ENCODE measurements at places on chromosomes 6 and 20.
A peak's percentile ranks its signal among the peaks of the same experiment; 100 is the strongest.

DNA sequence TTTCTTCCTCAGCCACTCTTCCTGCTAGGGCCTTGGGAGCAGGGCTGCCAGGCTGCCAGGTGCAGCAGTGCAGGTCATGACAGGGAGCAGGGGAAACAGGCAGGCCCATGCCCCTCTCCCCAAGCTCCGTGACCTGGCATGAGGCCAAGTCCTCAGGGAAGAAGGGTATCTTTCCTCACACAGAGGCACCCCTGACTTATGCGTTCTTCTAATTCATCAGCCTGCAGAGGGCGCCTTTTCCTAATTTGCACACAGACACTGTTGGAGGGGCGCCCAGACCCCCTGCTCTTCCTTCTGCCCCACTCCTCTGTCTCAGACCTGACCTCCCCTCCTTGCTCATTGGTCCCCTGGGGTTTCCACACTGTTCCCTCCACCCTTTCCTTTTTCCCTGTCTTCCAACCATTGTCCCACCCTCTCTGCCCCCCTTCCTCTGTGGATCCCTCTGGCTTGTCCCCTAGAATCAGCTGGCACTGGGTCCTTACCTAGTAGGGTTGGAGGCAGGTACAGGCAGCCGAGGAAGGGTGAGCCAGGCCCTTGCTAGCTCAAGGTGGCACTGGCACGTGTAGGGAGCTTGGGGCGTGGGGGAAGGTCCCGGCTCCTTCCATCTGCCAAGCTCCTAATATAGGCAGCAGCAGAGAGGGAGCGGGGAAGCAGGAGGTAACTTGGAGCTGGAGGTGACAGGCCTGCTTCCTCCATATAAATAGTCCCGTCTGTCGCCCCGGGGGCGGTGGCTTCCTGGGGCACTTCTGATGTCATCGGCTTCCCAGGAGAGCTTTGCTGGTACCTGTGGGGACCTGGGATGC is 154.9 kb upstream of the MLN start:
- DNase-seq: peak; percentile 26

DNA sequence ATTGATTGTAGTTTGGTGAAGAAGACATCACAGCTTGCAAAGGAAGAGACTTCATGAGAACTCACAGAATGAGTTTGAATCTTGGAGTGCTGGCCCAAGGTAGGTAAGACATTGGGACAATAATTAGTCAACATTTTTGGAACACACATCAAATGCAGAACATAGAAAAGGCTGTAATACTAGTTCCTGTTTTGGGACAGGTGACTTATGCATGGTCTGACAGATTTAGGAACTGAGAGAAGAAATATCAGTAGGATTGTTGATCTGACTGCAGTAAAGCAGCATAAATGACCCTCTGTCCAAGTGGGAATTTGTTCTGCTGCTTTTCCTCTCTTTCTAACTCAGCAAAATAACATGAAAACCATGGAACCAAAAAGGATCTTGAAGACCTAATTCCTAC is 102.3 kb upstream of the MAP3K7 start:
- DNase-seq: no peak

DNA sequence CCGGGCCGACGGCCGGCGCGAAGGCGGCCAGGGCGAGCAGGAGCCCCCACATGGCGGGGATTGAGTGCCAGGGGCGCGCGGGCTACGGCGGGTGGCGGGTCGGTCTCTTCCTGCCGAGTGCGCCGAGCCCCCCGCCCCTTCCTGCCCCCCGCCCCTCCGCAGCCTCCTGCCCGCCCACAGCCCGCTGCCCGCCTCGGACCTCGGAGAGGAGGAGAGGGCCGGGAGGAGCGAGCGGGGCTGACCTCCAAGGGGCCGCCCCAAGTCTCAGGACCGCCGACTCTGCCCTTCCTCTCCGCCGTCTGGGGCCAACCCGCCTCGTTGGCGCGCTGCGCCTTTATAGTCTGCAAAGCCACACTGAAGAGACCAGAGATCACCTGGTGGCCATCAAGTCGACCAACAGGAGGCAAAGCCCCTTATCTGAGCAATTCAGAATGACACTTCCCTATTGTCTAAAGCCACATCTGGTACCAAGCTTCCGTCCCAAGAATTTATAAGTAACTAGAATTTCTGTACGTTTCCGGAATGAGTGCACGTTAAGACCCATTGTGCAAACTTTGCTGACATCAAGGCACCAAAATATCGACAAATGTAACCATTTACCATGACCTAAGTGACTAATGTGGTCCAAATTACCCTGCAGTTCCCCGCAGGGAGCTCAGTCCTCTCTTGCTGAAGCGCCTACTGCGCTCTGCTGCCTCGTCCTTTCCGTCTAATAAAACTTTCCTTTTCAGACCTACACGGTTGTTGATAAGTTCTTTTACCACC is at the start of gene CPXM1:
CPXM1 (minus strand) TSS at position 107 of the 765 bp plus-strand sequence; CDS start at position 52, 55 bp downstream.
- peak; percentile 42 for DNase-seq

- peak; percentile 33 for DNase-seq
Observed at GRCh38 chr20:32582659-32583580, 2.2 kb downstream of the NOL4L start.

- no peak for DNase-seq
Observed at GRCh38 chr6:156691018-156691417, 86.2 kb upstream of the ARID1B start.
